ENCODE measurements at places on chromosomes 2 and 18. TPM values are rescaled to one million over a fixed set of nuclear protein-coding genes. Genes with fewer than 3 reads are reported as not detected.

GRCh38 chr2:237227592-237228280 lies 142.0 kb downstream of the COPS8 start:
- H3K27ac ChIP-seq: no peak overlapping the region
- DNase-seq: no peak
- H3K27me3 ChIP-seq: no peaks in the 10 kb centered on the region
- H3K4me1 ChIP-seq: peaks cover 12% of the 10 kb centered on the region
- H3K36me3 ChIP-seq: no peaks in the 10 kb centered on the region

DNA sequence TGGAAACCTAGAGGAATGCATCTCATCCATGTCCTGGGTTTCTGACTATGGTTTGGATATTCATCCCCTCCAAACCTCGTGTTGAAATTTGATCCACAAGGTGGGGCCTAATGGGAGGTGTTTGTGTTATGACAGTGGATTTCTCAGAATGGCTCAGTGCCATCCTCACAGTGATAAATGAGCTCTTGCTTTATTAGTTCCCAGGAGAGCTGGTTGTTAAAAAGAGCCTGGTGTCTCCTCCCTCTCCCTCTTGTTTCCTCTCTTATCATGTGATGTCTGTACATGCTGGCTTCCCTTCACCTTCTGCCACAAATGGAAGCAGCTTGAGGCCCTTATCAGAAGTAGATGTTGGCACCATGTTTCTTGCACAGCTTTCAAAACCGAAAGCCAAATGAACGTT lies 424.3 kb downstream of the DCC start:
- DNase-seq: no peak
- H3K27ac ChIP-seq: no peak overlapping the region
- no peaks in the 10 kb centered on the region for H3K27me3 ChIP-seq
- no peak overlapping the region for H3K4me3 ChIP-seq

- H3K27ac ChIP-seq: no peak overlapping the region
- no peaks in the 10 kb centered on the region for H3K4me1 ChIP-seq
- no peaks in the 10 kb centered on the region for H3K27me3 ChIP-seq
- no peak overlapping the region for H3K4me3 ChIP-seq
Observed at GRCh38 chr2:67036444-67036843, 360.7 kb upstream of the ETAA1 start.

DNA sequence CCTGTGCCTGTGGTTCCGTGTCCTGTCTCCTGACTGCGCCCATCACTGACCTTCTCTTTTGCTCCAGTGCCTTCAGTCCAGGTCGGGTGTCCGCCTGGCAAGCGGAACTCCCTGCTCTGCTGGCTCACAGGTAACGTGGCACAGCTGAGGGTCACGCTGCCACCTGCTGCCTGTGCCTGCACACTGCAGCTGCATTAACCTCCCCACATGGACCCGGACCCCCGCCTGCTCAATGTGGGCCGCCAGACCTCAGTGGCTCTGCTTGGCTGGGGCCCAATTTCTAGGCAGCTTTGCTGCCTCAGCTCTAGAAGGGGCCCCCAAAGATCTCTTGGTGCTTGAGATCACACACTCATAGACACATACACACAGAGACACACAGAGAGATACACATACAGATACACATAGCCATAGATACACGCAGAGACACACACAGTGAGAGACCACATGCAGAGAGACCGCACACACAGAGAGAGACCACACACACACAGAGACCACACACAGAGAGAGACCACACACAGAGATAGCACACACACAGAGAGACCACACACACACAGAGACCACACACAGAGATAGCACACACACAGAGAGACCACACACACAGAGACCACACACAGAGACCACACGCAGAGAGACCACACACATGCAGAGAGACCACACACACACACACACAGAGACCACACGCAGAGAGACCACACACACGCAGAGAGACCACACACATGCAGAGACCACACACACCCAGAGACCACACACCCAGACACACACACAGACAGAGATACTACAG lies 14.9 kb upstream of the CNNM3 start:
- no peaks in the 10 kb centered on the region for H3K4me1 ChIP-seq
- DNase-seq: peak; percentile 71
- H3K27ac ChIP-seq: no peak overlapping the region

- no peaks in the 10 kb centered on the region for H3K27me3 ChIP-seq
- H3K4me1 ChIP-seq: peaks cover 23% of the 10 kb centered on the region
- peak; percentile 17 for DNase-seq
- H3K36me3 ChIP-seq: no peaks in the 10 kb centered on the region
- H3K27ac ChIP-seq: no peak overlapping the region
Observed at GRCh38 chr2:28404086-28404485, 11.4 kb downstream of the FOSL2 start.

The PXDN gene
- 116 TPM for polyA plus RNA-seq

The CYTIP gene
- polyA plus RNA-seq: 0.73 TPM

DNA sequence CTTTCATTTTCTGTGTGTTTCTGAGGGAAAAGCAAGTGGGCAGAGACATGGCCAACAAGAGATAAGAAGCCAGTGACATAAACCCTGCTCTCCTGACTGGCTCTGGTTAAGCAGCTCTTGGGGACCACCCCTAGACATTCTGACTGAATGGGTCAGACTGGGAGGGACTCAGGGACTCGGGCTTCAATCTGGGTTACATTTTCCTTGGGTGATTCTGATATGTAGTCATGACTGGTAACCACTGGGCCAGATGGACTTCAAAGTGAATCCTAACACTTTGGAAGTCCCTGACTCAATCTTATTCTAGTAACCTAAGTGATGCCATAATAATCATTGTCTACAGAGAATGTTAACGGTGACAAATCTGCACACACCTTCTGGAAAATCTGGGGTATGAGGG lies 397.8 kb downstream of the NBAS start:
- H3K4me3 ChIP-seq: no peak overlapping the region
- H3K36me3 ChIP-seq: no peaks in the 10 kb centered on the region
- no peak overlapping the region for H3K27ac ChIP-seq

The CREG2 gene
- 0.05 TPM for polyA plus RNA-seq
